ENCODE measurements at places on chromosomes 12 and 14.

- no peak for DNase-seq
Measured at GRCh38 chr12:52260361-52261207, 13.9 kb upstream of the KRT86 start.

GRCh38 chr14:101064718-101065117, 161.2 kb upstream of the RTL1 start:
- no peak for DNase-seq

DNA sequence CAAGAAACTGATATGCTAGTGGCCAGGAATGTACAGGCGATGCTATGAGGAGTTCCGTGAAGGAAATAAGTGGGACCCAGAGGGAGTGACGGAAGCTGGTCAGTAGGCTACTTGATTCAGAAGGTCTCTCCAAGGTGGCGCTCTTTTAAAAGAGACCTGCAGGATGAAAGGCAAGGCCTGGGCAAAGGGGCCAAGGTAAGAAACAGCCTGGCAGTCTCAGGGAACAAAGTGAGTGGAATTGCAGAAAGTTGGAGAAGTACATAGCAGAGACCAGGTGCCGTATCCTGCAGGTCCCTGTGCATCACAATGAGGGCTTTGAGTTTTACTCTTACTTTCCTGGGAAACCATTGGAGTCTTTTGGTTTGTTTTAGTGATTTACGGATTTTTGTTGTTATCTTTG, 905.6 kb downstream of the BCL11B start:
- no peak for DNase-seq

GRCh38 chr14:74936731-74937130, 13.7 kb upstream of the RPS6KL1 start:
- DNase-seq: no peak

DNA sequence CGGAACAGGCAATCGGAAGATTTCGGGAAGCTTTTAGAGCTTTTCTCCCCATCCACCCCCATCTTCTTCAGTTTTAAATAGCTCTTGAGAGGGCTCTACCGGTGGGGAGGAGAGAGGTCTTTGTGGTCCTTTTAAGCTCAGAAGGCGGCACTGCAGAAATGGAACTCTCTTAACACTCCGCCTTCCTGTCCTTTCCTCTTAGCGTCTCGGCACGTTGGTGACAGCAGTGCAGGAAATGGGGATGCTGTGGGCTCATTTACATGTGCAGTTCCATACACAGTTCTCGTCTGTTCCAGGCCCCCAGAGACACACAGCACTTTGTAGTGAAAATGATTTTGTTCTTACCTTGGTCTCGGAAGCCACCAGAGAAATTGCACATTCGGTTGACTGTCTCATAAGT, 50.4 kb upstream of the RIN3 start:
- DNase-seq: no peak

GRCh38 chr12:124821252-124822200, 42.1 kb downstream of the SCARB1 start:
- DNase-seq: no peak

GRCh38 chr12:89712706-89713105, 4.1 kb upstream of the ATP2B1 start:
- no peak for DNase-seq

DNA sequence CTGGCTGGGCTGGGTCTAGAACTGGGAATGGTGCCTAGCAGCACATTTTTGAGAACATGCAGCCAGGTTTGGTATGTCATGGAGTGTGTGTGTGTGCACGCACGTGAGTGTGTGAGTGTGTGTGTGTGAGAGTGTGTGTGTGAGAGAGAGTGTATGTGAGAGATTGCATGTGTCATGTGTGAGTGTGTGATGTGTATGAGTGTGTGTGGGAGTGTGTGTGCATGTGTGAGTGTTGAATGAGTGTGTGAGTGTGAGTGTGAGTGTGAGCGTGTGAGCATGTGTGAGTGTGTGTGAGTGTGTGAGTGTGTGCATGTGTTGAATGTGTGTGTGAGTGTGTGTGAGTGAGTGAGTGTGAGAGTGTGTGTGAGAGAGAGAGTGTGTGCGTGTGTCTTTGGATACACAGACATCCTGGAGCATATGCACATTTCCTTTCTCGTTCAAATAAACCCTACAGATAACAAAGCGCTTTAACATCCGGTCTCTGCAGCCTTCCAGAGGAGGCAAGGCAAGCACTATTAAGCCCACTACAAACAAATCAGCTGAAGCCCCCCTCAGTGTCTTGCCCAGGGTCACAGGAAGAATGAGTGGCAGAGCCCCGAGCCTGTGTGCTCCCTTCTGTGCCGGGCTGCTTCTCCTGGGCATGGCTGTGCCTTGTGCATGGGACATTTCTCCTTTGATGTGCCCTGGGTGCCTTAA, 108.7 kb upstream of the ETV6 start:
- no peak for DNase-seq

DNA sequence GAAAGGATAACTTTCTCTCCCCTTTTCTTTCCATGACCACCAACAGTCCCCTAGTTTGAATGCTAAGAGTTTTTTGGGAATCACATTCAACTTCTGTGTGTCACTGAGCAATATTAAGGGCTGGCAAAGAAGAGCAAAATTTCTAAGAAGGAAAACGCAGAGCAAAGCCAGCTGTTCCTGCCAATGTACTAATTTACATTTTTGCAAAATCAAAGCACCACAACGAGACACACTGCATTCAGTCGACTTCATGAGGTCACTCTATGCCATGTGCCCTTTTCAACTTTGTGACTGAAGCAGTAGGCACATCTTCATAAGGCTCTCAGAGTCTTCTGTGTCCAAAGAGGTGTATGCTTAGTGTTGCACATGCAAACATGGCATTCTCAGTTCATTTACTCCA, 66.4 kb downstream of the PTPRR start:
- DNase-seq: no peak

DNA sequence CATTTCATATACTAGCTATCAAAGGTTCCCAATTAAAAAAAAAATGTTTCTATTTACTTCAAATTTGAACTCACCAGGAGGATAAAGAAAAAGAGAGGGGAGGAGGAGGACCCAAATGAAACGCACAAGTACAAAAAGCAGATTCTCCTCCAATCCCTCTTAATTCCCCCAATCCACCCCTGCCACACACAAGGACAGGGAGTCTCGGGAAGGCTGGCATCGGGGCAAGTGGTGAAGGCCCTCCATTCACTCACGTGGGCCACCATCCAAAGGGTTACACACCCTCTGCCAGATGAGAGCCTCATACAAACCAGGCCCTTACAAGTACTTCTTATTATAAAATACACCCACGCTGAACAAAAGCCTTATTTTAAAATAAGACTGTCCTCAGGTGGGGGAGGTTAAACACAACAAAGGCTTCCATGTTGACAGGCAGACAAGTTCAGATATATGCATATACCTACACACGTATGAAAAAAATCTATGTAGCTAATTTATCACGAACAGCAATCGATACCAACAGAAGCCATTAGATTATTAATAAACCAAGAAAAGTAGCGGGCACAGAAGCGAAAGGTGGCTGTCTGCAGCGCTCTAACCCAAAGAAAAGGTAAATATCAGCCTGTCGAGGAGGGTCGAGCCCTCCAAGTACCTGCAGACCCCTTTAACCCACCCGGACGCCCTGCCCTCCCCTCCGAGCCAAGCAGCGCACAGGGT, 1.5 kb downstream of the ATP2B1 start:
- no peak for DNase-seq

DNA sequence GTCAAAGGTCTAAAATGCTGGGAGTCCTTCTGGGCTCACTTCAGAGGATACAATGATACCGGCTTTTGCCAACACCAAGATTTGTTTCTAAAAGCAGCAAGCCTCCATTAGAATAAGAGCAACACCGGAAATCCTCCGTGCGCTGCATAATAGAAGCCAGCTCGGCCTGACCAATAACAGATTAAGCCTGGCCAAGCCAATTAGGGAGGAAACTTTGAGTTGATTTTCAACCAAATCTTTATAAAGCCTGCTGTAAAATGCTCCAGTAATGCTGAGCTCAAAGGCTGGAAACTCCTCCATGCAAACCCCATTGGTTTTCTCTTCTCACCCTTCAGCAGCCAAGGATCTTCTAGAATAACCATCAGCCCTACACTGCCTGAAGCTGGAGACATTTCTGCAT, 150.1 kb downstream of the NTF3 start:
- no peak for DNase-seq

DNA sequence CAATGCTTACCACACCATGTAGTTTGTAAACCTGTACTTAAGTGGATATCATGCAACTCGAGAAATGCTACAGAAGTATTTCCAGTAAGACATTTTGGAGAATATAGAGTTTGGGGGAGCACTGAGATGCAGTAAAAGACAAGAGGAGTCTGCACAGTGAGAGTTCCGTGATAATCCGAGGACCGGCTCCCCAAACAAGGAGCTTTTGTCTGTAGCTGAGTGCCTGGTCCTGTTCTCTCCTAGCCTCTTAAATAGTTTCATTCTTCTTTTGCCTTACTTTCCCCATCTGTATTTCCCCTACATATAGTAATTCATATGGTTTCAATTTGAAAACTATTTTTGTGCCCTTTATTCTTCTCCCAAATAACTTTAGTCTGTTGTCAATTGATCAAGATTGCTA, 364.1 kb downstream of the EGLN3 start:
- no peak for DNase-seq
